A673 (cell line): ENCODE measurements at places on chromosomes 6 and 20. TPM values are rescaled to one million over a fixed set of nuclear protein-coding genes. Genes with fewer than 3 reads are reported as not detected.

ECT2L gene
- total RNA-seq, result not detected in 2 replicates

C20orf96 gene
- 21.7 and 26.3 TPM in 2 replicates for total RNA-seq

MYB gene
- 8.3 and 9.0 TPM in 2 replicates for total RNA-seq

ARHGAP40 gene
- not detected in 2 replicates for total RNA-seq

SRSF12 gene
- total RNA-seq, result 14.3 and 14.5 TPM in 2 replicates

LCA5 gene
- 3.5 and 4.0 TPM in 2 replicates for total RNA-seq

MLN gene
- not detected in 2 replicates for total RNA-seq

TP53INP2 gene
- 7.2 and 8.4 TPM in 2 replicates for total RNA-seq

NR2E1 gene
- total RNA-seq, result not detected in 2 replicates

GNMT gene
- total RNA-seq, result 1.2 and 1.8 TPM in 2 replicates

C20orf144 gene
- total RNA-seq, result 0.13 and 0.22 TPM in 2 replicates

AVP gene
- not detected in 2 replicates for total RNA-seq

ZC2HC1B gene
- not detected in 2 replicates for total RNA-seq

EDN1 gene
- total RNA-seq, result not detected in 2 replicates

DYNLT2 gene
- total RNA-seq, result 2.4 TPM in 2 replicates

CST9L gene
- not detected in 2 replicates for total RNA-seq

STX11 gene
- 0.20 and 0.30 TPM in 2 replicates for total RNA-seq

ABHD16B gene
- not detected in 2 replicates for total RNA-seq

MTRF1L gene
- total RNA-seq, result 25.2 and 30.9 TPM in 2 replicates

SCP2D1 gene
- not detected in 2 replicates for total RNA-seq

SPO11 gene
- not detected in 2 replicates for total RNA-seq

PRPH2 gene
- total RNA-seq, result 0.41 and 0.46 TPM in 2 replicates

WFDC10B gene
- not detected in 2 replicates for total RNA-seq

CCDC170 gene
- total RNA-seq, result 0.17 and 0.55 TPM in 2 replicates

AGPAT4 gene
- total RNA-seq, result 10.1 and 12.4 TPM in 2 replicates

RAET1L gene
- total RNA-seq, result not detected in 2 replicates

SIRPB1 gene
- not detected in 2 replicates for total RNA-seq

SESN1 gene
- total RNA-seq, result 3.4 and 4.1 TPM in 2 replicates

SMLR1 gene
- not detected in 2 replicates for total RNA-seq

TXLNB gene
- total RNA-seq, result not detected in 2 replicates

CST2 gene
- total RNA-seq, result not detected in 2 replicates

SPATS1 gene
- total RNA-seq, result not detected in 2 replicates

TAAR2 gene
- not detected in 2 replicates for total RNA-seq

SALL4 gene
- total RNA-seq, result 17.7 and 18.4 TPM in 2 replicates

PNPLA1 gene
- 0.20 and 0.26 TPM in 2 replicates for total RNA-seq

SPTLC3 gene
- total RNA-seq, result 0.06 and 0.22 TPM in 2 replicates

KCNK16 gene
- total RNA-seq, result not detected in 2 replicates

TPX2 gene
- 187 and 189 TPM in 2 replicates for total RNA-seq

OPRM1 gene
- not detected in 2 replicates for total RNA-seq

OR2J3 gene
- not detected in 2 replicates for total RNA-seq

SLC2A10 gene
- 0.37 TPM in 1 of 2 replicates, not detected in the other for total RNA-seq

GFOD1 gene
- 7.5 and 8.8 TPM in 2 replicates for total RNA-seq

CTAGE9 gene
- not detected in 2 replicates for total RNA-seq

SSTR4 gene
- total RNA-seq, result not detected in 2 replicates
